ENCODE measurements at places on chromosomes 11 and 22.
A peak's percentile ranks its signal among the peaks of the same experiment; 100 is the strongest.

- no peak for DNase-seq
These were observed 2.8 kb downstream of the VWCE start for GRCh38 chr11:61292356-61292755.

DNA sequence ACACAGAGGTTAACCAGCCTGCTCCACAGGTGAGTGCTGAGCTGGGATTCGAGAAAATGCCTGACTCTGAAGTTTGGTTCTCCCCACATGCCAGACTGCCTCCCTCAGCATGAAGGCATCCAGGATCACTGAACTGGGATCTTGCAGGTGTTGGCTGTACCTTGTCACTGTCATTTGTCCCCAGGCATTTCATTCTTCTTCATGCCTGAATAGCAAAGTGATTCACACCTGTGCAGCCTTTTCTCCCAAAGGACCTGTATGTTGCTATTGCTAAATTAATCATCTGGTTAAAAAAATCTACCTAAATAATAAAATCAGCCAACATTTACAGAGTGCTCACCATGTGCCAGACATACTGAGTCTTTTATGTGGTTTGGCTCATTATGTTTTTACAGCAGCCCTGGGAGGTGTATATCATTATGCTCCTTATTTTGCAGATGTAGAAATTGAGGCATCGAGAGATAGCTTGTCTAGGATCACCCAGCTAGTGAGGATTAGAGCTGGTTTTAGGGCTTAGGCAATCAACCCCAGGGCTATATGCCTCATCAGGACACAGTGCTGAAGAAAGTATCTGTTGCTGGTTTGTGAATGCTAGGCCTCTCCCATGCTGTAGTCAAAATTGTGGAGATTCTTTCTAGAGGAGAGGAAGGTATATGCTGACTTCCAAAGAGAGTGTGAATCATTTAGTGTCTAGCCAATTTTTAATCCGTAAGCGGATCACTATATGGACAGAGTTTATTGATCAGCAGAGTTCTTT is 204.4 kb downstream of the HIPK3 start:
- DNase-seq: peak; percentile 62

GRCh38 chr11:794013-794765 is 3.9 kb downstream of the SLC25A22 start:
- no peak for DNase-seq

- DNase-seq: peak; percentile 81
These were observed 139.1 kb downstream of the DBX1 start for GRCh38 chr11:20021212-20021611.

DNA sequence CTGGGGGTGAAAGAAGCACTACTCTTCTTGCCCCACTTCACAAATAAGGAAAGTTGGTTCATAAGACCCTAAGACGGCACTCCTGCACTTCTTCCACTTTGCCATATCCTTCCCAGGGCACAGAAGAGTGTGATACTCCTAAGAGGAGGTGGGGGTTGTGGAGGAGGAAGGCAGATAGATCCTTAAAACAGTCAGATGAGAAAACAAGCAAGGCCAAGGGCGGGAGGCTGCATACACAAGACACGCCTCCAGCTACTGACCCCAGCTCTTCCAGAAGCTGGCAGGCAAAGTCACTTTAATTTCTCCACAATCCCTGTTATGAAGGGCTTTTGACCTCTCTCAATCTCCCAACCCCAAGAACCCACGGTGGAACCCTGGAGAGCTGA is 1.6 kb upstream of the CHRM4 start:
- no peak for DNase-seq

GRCh38 chr11:5317292-5317691 is 6.8 kb downstream of the OR51B2 start:
- peak; percentile 15 for DNase-seq

Data from bronchial epithelial cell (primary cell).